Caco-2 (cell line): ENCODE measurements at places on chromosomes 6 and 20. TPM values are rescaled to one million over a fixed set of nuclear protein-coding genes. Genes with fewer than 3 reads are reported as not detected.

Gene SPTLC3
- total RNA-seq: 31.5 and 34.7 TPM in 2 replicates

Gene CTCFL
- total RNA-seq: not detected in 2 replicates

DNA sequence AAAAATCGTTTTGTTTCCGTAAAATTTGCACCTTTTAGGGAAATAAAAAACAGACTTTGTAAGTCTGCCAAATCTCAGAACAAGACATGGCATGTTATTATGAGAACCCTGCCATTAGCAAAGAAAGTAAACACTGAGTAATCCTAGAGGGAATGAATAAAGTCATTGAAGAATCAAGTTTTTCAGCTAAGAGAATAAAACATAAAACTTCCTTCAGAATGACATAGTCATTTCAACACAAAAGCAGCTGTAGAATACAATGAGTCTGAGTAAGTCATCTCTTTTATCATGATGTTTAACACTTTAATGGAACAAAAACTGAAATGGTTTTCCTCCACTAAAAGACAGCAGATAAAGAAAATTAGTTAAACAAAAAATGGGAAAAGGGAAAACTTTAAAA lies 10.3 kb upstream of the DST start:
- no peak for DNase-seq

- no peak for DNase-seq
Measured at GRCh38 chr6:4355241-4355640, 219.9 kb upstream of the ECI2 start.

DNA sequence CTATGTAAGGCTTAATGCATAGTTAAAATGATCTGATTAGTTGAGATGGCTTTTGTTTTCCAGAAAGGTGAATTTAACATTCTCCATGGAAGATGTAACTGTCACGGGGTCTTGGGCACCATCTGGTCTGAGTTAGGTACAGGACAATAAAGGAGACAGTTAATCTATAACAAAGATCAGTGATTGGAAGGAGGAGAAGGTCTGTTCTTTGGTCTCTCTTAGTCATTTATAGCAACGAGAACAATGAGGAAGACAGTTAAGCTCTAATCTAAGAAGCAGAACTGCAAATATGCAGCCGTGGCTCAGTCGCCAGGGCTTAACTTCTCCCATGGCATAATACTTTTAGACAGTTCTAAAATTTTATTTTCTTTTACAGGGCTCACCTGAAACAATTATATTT lies 405.5 kb upstream of the SULF2 start:
- DNase-seq: peak; percentile 29
